ENCODE measurements at places on chromosomes 3 and 15.

DNA sequence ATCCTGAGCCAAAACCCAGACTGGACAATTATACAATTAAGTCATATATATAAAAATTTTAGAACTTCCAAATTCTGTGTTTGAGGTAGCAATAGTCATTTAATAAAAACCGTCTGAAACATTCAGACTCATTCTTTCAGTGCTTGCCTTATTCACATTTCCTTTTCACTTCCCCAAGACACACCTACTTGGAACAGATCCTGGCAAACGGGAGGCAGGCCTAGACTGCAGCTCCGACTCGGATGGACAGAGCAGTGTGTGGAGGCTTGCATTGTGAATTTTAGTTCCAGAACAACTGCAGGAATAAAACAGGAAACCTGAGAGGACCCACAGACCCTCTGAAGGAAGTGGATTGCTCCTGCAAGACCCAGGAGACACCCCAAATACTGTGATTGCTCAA lies 341.4 kb downstream of the CNTN3 start:
- DNase-seq = no peak

DNA sequence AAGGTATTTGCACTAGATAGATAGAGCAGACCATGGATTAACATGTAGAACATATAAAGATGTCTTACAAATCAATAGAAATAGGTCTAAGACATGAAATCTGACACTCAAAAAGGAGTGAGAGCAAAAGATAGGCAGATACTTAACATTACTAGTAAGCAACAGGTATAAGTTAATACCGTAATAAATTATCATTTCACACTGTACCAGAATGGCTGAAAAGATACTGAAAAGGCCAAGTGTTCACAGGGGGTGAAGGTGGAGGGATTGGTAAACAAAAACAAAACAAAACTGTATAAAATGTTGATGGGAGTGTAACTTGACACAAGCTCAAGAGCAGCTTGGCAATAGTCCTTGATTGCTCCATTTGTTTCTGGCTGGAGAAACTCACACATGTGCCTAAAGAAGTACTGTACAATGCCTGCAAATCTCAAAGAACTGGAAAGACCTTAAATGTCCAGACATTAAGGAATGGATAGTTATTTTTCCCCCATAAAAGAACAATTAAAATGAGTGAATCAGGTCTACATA lies 3.5 kb downstream of the NSMCE3 start:
- DNase-seq = no peak

DNA sequence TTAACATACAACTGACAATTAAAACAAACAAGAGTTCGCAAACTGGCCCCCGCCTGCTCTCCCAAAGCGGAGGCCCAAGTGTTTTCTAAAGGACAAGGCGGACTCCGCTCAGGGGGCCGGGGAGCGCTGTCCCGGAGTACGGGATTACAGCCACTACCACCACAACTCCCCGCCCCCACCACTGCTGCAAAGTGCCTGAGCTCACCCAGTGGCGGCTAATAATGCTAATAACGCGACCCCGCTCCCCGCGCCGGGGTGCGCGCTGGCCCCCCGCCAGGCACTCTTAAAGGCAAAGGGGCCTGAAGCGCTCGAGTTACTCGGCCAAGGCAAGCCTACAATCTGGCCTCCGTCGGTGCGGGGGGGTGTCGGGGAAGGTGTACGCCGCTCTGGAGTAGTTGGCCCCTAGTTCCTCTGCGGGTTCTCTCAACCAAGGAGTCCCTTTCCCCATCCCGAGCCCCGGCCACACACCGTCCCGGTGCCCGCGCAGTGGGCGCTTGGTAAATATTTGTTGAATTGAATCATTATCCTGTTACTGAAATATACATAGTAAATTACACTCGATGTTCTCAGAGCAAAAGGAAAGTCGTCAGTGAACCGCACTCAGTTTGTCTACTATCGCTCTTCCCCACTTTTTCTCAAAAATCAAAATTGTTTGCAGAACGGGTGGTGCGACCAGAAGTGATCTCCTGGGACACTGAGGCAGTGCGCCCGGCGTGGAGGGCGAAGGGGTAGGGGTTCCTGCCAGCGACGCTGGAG lies 827 bp downstream of the WNT5A start:
- peak; percentile 31 for DNase-seq

GRCh38 chr3:127888564-127889107 lies 26.4 kb upstream of the KBTBD12 start:
- no peak for DNase-seq

DNA sequence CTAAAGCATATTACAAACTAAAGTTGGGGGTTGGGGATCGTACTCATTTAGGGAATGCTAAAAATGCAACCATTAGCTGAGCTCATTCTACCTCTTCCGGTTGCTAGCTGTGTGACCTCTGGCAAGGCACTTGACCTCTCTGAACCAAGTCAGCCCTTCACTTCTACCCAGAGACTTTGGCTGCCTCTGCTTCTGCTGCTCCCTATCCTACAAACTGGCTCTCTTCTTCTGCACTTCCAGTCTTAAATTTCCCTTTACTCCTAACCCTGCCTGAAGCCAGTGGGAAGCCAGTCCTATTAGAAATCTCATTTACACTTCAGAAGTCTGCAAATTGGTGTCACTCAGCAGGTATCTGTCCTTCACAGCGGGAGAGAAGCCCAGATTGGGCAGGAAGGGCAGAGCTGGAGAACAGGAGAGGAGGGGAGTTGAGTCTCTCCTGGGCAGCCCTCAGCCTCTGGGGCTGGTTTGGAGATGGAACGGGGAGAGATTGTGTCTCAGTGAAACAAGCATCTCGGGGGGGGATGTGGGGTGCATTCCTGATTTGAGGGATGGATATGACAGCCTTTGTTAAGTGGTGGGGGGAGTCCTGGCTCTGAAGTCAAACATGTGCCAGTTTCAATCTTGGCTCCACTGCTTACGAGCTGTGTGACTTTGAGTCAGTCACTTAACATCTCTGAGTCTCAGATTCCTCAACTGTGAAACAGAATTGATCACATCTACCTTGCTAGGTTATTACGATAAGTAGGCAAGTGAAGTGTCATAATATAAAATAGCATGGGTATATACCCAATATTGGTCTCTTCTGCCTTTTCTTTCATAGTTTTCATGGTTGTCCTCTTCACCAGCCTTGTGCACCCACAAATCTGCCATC lies 7.8 kb upstream of the AEN start:
- no peak for DNase-seq

- no peak for DNase-seq
Measured at GRCh38 chr15:48501208-48501607, 144.3 kb downstream of the FBN1 start.

DNA sequence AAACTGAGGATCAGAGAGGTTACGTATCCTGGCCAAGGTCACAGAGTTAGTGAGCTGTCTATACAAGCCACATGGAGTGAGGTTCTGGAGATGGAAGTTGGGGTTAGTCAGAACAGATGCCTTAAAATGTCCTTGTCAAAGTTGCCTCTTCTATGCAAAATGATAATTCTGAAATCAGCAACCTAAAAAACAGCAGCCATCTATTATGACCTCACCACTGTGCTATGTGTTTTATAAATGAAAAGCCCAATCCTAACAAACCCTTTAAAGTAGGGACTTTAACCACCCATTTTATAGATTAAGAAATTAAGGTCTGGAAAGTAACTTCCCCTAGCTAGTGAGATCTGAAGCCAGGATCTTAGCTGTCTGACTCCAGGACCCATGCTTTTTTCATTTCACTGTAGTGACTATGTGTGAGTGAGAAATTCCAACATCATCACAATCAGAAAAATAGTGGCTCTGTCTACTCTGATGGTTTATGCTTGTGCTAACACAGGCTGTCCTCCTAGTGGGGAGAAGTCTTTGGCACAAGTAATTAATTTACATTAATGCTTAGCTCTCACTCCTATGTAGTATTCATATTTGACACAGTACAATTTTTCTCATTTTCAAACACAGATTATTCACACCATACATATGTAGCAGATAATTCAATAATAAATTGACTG lies 143.6 kb downstream of the ANO10 start:
- no peak for DNase-seq

GRCh38 chr3:66962664-66963063 lies 35.4 kb upstream of the KBTBD8 start:
- no peak for DNase-seq

GRCh38 chr3:106299300-106300098 lies 430.7 kb upstream of the CBLB start:
- DNase-seq = no peak

GRCh38 chr15:49904296-49904695 lies 214.7 kb downstream of the ATP8B4 start:
- DNase-seq = no peak

DNA sequence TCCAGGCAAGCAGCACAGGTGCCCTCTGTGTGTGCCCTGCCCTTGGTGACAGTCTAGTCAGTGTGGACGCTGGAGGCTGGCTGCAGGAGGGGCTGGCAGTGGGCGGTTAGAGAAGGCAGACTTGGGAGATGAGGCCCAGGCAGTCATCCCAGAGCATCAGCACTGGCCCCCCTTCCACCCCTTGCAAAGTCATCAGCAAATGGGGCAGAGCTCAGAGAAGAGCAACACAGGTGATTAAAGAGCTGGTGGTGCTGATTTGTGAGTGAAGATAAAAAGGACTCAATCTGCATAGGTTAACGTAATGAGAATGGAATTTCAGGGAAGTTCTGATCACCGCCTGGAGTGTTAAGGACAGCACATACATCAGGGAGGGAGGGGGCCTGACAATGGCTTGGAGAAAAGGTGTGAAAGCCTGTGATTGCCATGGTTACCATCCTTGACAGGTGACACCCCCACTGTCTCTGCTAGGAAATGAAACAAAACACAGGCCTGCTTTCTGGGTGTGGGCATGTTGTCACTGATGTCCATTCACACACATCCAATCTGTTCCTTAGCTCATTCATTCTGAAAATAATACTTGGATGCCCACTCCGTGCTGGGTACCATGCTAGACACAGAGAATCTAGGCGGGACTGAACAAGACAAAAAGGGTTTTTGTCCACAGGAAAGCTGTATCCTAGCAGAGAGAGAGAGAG lies 269.6 kb upstream of the ST8SIA2 start:
- DNase-seq = no peak

- no peak for DNase-seq
Measured at GRCh38 chr3:134985864-134986715, 191.0 kb downstream of the EPHB1 start.

GRCh38 chr3:192879346-192880031 lies 38.2 kb downstream of the MB21D2 start:
- no peak for DNase-seq

- no peak for DNase-seq
Measured at GRCh38 chr3:23455775-23456174, 252.6 kb downstream of the UBE2E2 start.

DNA sequence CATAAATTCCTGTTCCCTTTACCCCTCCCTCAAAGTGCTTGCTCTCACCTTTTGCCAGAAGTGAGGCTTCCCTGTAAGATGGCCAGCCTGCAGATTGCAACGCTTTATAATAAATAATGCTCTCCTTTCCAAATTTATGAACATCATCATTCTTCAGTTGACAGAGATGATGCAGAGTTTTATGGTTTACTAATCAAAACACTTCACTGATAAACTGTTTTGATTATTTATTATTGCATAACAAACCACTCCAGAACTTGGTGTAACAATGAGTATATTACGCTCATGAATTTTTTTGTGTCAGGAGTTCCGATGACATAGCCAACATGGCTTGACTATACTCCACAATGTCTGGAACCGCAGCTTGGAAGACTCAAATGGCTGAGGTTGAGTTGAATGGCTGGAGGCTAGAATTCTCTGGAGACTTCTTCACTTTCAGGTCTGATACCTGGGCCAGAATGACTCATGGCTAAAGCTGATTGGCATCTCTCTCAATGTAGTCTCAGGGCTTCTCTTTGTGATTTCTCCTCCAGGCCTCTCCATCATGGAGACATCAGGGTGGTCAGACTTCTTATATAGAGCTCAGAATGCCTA lies 27.3 kb upstream of the TGFBR2 start:
- DNase-seq = no peak

DNA sequence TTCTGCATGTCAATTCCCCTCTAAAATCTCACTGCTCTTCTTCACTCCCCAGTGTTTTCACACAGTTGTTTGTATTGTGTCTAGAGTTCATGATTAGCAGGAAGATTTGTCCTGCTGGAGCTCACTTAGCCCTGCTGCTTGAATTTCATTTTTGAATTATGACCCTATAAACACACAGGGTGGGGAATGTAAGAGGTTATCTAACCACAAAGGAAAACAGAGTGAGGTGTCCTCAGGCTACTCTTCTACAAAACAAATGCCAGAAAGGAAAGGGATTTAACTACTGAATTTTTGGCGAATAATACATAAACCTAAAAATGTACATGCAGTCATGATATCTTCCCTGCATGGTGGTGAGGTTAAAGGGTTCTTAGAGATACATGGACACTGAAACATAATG lies 215.1 kb upstream of the CNTN4 start:
- no peak for DNase-seq

- no peak for DNase-seq
Measured at GRCh38 chr3:64445109-64445943, 220.1 kb upstream of the PRICKLE2 start.

GRCh38 chr3:168532135-168532534 lies 436.4 kb upstream of the GOLIM4 start:
- DNase-seq = no peak

DNA sequence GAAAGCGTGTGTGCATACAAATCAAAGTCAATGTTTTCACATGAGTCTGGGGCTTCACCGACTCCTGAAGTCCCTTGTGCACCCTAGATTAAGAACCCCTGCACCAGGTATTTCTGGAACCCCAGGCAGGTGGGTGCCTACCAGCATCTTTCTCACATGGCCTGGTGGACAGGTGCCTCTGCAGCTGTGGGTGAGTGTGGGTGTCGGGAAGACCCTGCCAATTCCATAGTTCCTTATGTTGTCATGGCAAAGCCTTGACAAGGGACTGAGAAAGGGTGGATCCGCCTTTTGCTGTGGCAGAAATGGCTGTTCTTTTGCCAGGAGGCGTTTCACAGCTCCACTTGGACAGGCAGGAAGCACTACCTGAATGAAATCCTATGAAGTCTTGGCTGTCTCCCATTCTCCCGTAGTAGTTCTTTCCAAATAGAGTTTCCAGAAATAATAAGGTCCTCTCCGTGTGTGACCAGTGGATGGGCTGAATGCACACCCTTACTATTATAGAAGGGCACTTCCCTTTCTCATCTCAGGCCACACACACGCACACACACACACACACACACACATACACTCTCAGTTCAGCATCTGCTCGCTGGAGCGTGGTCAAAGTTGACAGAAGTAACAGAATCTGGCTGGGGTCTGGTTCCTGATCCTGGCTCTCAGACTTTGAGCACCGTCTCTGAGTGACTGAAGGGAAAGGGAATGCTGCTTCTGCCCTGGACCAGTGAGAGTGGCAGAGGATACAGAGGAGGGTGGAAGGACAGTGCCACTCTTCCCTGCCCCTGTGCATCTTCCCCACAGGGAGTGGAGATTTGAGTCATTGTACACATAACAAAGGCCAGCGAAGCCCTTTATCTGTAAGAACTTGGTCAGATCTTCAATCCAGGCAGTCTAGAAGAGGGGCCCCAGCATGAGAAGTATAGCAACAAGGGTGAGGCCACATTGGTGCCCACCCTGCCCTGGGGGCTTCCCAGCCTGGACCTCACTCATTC lies 38.7 kb downstream of the PDIA5 start:
- DNase-seq = peak; percentile 39

GRCh38 chr15:101710806-101711205 lies 13.5 kb downstream of the TARS3 start:
- DNase-seq = no peak

GRCh38 chr15:68843425-68844311 lies 23.0 kb upstream of the ANP32A start:
- peak; percentile 33 for DNase-seq

GRCh38 chr3:34053626-34054025 lies 255.2 kb downstream of the PDCD6IP start:
- DNase-seq = no peak

Measured in suppressor macrophage (primary cell).